ENCODE measurements at places on chromosomes 16 and 17.

- DNase-seq: no peak
These were observed 9.4 kb upstream of the CEP20 start for GRCh38 chr16:15897834-15898254.

DNA sequence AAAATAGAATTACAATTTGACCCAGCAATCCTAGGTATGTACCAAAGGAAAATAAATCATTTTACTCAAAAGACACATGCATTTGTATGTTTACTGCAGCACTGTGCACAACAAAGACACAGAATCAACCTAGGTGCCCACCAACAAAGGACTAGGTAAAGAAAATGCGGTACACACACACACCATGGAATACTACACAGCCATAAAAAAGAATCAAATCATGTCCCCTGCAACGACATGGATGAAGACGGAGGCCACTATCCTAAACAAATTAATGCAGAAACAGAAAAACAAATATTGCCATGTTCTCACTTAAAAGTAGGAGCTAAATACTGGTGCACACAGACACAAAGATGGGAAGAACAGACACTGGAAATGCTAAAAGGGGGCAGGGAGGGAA is 36.2 kb downstream of the BRD7 start:
- no peak for DNase-seq

DNA sequence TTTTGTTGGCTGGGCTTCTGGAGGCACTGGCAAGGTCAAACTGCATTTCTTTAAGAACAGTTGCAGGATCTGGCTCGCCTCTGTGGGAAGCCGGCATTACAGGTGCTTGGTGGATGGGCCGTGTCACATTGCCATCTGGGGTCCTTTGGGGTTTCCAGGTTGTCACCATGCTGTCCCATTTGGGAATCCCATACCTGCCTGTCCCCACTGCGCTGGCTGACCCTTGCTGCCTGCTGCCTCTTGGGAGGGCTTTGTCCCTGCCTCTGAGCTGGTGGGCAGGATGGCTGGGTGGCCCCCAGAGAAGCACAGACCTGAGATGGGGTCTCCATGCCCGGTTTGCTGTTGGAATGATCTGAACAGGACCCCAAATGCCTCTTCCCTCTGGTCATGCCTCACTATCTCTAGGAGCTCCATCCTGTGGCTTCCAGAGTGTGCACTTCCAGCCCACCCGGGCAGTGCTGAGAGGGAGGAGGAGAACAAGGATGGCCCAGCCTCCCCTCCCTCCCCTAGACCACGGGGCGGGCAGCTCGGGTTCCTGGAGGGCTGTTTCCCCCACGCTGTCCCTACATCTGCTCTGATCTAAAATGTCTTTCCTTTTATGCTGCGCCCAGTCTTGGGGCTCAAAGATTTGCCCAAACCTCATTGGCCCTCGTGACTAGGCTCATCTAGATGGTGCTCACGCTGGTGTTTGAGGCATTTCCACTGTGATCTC is 28.0 kb downstream of the OR1D5 start:
- DNase-seq: no peak

DNA sequence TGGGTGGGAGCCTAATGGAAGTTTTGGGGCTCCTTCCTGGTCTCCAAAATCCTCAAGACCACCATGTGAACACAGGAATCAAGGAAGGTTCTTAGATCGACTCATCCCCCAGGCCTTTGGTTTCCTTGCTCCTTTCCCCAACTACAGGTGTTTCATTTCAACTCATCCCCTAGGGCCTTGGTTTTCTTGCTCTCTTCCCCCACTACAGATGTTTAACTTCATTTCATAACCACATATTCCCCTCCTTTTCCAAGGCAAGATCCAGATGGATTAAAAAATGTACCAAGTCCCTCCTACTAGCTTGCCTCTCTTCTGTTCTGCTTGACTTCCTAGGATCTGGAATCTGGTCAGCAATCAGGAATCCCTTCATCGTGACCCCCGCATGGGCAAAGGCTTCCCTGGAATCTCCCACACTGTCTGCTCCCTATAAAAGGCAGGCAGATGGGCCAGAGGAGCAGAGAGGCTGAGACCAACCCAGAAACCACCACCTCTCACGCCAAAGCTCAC is at the start of gene CCL11:
TSS of gene CCL11 (plus strand) at position 457 of the 507 bp plus-strand sequence. CDS start 67 bp downstream, outside the sequence.
- no peak for DNase-seq

DNA sequence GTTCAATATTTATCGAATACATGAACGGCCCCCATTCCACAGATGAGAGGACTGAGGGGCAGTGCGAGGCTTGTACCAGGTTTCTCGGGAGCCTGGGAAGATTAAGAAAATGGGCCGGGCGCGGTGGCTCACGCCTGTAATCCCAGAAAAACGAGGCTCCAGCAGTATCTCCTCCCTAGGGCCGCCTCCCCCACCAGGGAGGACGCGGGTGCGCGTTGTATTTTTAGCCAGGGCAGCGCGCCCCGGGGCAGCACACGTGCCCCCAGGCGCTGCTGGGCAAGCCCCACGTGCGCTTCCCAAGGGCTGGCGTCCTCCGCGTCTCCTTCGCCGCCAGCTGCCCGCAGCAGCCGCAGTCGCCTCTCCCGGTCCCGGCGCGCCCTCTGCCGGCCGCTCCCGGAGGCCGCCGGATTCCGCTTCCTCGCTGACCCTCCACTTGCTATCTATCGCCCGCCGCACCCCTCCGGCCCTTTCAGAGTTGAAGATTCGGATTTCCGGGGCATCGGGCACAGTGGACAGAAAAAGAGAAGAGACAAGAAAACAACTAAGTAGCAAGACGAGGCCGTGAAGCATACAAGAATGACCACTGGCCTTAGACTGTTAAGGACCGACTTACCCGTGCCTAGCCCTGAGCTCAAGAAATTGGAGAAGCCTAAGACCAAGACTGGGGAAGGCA is 1.9 kb upstream of the YBX2 start:
- peak; percentile 16 for DNase-seq

DNA sequence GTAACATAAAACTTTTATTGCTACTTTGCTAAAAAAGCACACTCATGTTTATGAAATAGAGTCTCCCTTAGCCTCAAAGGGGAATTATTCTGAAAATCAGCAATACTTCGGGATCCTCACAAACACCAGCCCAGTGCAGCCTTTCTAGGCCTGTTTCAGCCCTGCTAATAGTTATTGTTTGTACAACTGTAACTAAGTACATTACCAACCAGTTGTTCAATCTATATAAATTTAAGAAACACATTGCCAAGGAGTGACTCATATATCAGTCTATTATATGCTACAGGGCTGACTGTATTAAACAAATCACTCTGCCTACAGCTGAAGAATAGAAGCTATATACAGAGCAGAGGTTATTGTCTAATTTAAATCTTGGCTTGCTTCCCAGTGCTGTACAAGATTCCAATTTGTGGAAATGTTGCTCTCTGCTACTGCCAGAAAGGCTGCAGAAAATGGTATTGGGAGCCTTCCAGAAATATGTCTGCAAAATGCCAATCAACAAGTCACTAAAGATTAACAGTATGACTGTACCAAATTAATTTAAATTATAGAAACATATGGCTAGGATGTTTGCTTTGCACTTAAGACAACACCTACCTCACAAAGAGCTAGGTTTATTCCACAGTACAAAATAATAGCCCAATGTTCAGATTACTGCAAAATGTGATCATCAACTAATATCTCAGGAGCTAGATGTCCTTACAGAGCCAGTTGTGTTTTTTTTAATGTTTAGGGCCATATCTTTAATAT is 49.7 kb downstream of the TOX3 start:
- DNase-seq: no peak

- no peak for DNase-seq
These were observed 3.5 kb upstream of the CES4A start for GRCh38 chr16:66984892-66985311.

DNA sequence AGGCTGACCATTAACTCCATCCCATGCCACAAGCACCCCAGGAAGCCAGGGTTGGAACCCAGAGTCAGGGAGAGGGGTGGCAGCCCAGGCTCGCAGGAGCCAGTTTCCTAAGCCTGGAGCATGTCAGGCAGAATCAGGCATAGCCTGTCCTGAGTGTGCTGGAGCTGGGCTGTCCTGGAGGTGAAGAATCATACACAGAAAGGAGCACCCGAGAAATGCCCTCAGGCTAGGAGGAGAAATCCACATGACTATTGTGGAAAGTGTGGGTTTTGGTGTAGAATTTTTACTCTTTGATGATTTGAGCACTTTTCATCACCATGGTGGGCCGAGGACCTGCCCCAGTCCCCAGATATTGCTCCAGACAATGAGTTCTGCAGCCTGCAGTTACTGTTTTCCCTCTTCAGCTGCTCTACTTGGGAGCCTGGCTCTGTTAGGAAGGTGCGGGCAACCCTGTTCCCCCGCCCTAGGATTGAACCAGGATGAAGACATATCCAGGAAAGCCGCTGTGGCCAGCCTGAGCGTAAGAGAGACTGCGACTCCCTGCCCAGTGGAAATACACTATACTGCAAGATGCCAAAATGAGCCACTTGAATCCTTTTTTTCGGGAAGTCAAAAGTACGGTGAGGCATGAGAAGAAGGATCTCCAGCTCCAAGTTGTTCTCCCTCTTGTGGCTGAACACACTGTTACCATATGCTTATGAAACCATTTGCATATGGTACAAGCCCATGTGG is 29.0 kb upstream of the HEATR6 start:
- DNase-seq: no peak

GRCh38 chr17:5943982-5944381 is 126.2 kb upstream of the WSCD1 start:
- no peak for DNase-seq

DNA sequence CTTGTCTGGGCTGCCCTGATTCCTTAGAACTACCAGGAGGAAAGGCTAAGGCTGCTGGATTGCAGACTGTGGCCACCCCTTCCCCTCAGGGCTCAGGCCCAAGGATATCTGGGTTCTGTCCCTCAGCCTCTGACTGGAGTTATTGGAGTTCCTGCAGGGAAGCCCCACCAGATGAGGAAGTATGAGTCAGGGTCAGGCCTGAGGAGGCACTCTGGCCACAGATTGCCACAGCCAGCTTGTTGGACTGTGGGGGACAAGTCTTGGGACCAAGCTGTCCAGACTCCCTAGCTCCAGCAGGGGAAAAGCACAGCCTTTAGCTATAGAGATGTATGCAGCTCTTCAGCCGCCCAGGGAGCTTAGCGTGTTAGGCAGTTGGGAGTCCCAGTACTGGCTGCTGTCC is 381.9 kb upstream of the TOM1L1 start:
- no peak for DNase-seq

GRCh38 chr17:16439303-16439791 is 24.0 kb downstream of the TRPV2 start:
- DNase-seq: no peak

GRCh38 chr16:21570676-21571017 is 28.7 kb upstream of the METTL9 start:
- no peak for DNase-seq

DNA sequence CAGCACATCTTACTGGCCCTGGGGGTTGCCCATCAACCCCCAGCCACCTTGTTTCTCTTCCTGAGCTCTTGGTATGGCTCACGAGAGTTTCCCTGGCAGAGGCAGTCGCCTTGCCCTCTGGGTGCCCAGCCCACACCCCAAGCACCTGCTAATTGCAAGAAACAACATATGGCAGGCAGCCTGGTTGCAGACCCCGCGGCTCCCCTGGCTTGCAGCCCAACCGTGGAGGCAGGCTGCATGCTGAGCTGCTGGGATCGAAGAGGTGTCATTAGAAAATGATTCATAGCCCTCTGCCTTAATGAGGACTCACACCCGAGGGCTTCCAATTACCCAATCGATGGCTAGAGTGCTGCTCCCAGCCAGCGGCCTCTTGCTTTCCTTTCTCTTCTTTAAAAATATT is 115.7 kb downstream of the TMEM114 start:
- DNase-seq: no peak

DNA sequence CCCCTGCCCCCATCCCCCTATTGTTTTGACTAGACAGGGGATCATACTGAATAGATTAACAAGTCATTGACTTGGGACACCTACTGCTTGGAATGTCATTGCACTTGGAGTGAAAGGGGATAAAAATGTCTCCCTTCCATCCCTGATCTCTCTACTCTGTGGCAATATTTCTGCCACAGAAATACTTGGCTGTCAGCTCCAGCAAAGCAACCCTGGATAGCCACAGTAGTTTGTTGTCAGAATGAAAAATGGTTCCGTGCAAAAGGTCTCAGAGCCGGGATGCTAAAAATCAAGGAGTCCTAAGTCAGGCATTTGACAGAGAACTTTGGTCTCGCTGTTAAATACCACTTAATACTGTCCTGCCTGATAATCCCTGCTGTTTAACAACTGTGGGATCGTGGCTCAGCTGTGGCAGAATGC is 722.0 kb upstream of the SOX9 start:
- DNase-seq: no peak

GRCh38 chr17:55340686-55341085 is 75.9 kb downstream of the HLF start:
- DNase-seq: no peak

- DNase-seq: no peak
These were observed 15.1 kb upstream of the TIMP2 start for GRCh38 chr17:78940258-78940657.

- DNase-seq: no peak
These were observed 262.7 kb upstream of the KCNJ16 start for GRCh38 chr17:69812240-69812837.

GRCh38 chr17:17109256-17109655 is 67.0 kb downstream of the MPRIP start:
- no peak for DNase-seq

DNA sequence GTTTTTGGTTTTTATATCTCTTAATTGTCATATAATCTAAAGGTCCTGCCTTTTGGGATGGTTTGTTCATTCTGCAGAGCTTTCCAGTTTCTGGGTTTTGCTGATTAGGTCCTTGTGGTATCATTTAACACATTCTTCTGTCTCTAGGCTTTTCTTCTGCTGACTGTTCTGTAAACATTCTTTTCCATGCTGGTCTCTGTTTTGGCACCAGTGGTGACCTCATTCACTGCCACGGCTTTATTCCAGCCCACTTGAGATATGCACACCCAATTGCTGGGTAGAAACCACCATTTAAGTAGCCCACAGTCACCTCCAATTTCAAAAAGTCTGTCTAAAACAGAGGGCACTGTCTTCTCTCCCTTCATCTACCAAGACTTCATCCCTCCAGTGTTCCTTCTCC is 31.1 kb upstream of the COX10 start:
- no peak for DNase-seq

- DNase-seq: no peak
These were observed 18.2 kb upstream of the ATF7IP2 start for GRCh38 chr16:10367616-10368188.

GRCh38 chr17:44267818-44268490 is at the start of gene SLC4A1:
Gene SLC4A1 (minus strand): TSS chr17:44268135. CDS start chr17:44262866, 5,269 bp downstream.
- DNase-seq: no peak

GRCh38 chr17:42684929-42685556 is 2.7 kb downstream of the CNTNAP1 start:
- no peak for DNase-seq

DNA sequence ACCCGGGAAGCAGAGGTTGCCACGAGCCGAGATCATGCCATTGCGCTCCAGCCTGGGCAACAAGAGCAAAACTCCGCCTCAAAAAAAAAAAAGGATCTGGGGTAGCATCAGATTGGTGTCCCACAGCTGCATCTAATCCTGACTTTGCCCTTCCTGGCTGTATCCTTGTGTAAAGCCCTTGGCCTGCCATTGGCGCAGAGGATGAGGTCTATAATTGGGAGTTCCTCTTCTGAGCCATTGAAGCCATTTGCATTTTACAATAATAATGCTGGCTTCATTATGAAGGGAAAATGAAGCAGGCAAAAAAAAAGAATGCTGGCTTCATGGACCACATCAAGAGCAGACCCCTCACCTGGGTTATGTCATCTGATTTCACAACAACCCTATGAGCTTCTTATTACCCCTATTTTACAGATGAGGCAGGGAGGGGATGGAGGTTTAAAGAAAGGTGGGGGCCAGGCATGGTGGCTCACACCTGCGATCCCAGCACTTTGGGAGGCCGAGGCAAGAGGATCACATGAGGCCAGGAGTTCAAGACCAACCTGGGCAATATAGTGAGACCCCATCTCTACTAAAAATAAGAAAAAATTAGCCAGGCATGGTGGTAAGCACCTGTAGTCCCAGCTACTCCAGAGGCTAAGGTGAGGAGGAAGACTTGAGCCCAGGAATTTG is 1.2 kb upstream of the LITAFD start:
- DNase-seq: no peak
